Activated B cell treated with CpG ODN at 0.5 μM for 24 hours (primary cell): ENCODE measurements at places on chromosomes 7 and 10.

GRCh38 chr7:37128327-37129034 is 320.2 kb downstream of the ELMO1 start:
- DNase-seq, result no peak

DNA sequence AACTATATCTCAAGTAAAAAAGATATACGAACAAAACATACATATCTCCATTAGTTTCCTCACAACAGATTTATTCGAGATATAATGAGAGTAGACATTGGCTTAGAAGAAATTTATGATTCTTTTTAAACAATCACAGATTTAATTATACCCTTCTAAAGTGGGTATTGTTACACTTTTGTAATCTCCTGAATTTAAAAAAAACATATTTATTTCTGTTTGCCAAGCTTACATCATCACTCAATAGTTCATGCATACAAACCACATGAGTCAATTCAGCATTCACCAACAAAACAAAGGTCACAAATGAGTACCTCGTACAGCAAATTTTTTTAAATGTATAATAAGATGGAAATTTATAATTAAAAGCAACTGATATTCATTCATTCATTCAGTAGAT is 17.6 kb downstream of the LRRN3 start:
- DNase-seq, result no peak

- peak; percentile 32 for DNase-seq
Observed at GRCh38 chr7:44633254-44634186, 27.1 kb downstream of the OGDH start.

DNA sequence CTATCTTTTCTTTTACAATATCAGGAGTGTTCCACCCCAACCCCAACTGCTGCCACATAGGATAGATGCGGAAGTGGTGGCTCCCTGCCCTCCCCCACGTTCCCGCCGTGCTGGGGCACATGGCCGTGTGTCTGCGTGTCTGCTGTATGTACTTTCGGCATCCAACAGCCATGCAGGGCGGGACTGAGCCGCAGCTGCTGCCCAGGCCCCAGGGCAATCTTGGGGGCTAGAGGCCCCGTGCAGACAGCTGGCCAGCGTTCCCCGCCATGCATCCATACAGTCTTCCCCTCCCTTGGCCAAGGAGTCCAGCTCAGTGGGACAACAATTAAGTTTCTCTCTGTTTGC is 162.7 kb downstream of the DGKB start:
- no peak for DNase-seq

DNA sequence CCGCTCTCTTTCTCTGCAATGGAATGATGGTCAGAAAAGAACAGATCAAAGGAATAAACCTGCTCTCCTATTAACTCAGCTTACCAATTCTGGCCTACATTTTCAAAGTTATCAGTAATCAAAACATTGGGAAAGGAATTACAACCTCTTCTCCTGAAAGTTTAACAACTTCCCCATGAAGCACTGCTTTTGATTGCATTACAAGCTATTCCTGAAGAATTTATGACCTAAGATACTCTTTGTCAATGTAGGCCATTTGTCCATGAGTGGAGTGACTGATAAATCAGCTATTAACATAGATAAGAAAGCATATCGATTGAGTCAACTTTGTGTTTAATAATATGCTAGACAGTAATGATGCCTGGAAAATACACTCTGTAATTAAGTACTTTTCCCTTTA is 271.7 kb upstream of the C7orf33 start:
- no peak for DNase-seq

- no peak for DNase-seq
Observed at GRCh38 chr7:75924889-75925288, 9.9 kb downstream of the POR start.

- no peak for DNase-seq
Observed at GRCh38 chr7:93205046-93205445, 21.2 kb downstream of the HEPACAM2 start.

GRCh38 chr7:78218876-78219275 is 420.3 kb downstream of the PHTF2 start:
- DNase-seq, result no peak

DNA sequence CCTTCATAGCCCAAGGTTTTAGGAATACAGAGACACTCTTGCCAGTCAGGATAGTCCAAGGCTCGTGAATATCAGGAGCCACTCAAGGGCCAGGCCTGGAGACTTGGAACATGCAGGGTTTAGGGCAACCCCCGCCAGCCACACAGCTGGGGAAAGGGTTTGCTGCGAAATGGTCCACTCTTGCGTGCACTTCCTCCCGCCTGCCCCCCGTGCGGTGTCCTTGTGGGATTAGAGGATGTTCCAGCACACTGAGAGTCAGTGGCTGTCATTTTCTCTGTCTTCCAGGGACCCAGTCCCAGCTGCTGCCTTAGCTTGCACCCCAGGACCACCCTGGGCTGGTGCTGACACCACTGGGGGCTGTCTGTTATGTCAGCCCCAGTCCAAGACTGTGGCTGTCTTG is 38.5 kb downstream of the POR start:
- no peak for DNase-seq

DNA sequence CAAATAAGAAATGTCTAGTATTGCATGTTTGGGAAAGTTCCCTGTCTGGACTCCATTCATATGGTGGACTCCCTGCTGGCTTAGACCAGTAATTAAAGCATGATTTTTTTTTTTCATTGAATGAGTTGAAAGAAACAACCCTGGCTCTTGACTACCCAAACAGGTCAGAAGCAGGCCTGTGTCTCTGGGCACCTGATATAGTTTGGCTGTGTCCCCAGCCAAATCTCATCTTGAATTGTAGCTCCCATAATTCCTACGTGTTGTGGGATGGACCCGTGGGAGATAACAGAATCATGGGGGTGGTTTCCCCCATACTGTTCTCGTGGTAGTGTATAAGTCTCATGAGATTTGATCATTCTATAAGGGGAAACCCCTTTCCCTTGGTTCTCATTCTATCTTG is 206.2 kb downstream of the TMEM178B start:
- DNase-seq, result no peak

GRCh38 chr10:112986544-112987190 is 36.6 kb downstream of the TCF7L2 start:
- no peak for DNase-seq

DNA sequence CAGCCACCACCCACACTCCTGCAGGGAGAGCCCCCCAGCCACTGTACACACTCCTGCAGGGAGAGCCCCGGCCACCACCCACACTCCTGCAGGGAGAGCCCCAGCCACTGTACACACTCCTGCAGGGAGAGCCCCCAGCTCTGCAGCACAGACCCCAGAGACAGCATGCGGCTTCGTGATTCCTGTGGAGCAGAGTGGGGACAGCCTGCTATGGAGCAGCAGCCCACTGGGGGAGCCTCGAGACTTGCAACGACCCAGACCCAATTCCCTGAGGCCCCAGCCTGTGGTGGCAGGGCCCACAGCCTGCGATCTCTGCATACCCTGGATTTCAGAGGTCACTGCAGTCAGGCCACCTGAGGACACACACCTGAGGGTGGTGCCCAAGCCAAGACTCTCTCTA is 523.1 kb downstream of the DNAJB6 start:
- DNase-seq, result no peak

GRCh38 chr7:158956805-158957509 is 100.6 kb downstream of the DYNC2I1 start:
- no peak for DNase-seq

DNA sequence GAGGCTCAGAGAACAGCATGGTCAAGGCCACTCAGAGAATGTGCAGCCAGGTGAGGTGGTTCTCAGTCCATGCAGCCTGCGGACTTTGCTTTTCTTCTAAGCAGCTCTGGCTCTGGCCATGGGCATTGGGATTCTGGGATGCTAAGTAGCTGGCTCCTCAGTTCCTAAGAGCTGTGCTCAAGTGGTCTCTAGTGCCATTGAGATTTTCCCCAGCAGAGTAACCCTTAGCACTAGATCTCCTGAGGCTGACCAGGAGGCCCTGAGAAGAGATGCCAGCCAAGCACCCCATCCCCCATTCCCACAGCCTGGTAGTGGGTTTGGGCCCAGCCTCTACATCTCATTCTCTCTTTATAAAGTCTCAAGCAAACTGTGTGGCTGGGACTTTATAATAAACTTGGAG is 77.1 kb downstream of the KCNMA1 start:
- no peak for DNase-seq

DNA sequence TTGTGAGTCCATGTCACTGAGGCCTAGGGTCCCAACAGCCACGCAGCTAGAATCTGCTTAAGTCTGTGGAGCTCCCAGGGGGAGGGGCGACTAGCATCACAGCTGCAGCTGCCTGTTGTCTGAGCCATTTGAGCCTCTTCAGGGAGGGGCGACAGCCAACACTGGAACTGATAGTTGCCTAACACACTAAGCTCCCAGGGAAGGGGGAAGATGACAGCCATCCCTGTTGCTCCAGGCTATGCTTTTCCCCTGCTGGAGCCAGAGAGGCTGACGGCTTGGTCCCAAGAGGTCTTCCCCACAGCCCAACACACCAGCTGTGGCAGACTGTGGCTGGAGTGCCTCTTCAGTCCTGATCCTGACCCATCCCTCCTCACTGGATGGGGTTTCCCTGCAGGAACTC is 817.5 kb downstream of the NXPH1 start:
- DNase-seq, result no peak

DNA sequence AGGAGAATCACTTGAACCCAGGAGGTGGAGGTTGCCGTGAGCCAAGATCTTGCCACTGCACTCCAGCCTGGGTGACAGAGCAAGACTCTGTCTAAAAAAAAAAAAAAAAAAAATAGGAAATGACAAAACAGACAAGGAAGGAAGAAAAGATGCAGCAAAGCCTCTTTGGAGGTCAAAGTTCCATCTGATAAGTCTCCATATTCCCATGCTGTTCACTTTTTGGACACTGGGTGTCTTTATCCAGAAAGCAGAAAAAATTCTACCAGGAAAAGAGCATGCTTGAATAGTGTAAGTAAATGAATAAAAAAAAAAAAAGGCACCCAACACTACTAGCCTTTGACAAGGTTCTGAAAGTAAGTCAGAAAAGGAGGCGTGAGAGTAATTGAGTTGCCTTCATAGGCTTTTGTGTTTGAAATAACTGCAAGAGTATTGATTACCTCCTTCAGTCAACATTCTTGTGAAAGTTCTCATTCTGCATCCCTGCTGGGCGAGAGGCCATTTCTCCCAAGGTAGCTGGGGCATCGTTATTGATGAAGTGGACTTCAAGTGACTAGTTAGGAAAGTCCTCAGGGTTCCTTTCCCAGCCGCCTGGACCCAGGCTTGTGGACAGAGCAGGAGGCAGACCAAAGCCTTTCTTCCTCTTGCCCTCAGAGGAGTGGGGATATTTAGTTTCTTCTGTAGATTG is 133.3 kb upstream of the KIF5B start:
- DNase-seq, result no peak

DNA sequence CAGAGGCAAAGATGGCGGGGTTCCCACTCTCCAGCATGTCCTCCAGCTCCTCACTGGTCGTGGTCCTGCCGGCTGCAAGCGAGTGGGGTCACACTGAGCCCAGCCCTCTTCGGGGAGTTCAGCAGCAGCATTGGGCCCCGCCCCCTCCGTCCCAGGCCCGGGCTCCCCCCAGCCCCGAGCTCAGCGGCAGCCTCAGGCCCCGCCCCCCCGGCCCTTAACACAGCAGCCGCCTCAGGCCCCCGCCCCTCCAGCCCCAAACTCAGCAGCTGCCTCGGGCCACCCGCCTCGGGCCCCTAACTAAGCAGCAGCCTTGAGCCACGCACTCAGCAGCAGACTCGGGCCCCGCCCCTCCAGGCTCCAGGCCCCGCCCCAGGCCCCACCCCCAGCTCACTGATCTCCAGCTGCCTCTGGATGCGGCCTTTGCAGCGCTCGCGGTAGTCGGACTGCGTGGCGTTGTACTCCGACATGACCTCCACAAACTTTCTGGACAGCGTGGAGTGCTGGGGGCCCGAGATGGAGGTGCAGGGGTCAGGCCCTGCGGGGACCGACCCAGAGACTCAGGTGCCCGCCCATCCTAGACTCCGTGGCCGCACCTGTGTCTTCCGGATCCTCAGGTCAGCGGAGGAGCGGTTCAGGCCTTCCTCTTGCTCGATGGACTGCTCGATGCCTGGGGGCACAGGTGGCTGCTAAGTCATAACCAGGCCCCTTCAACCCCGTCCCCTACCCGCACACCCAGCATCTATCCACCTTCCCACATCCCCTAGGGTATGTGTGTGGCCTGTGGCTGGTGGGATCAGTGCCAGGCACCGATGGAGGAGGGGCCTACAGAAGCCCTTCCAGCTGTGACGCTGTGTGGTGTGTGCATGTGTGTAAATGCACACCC is 15.5 kb downstream of the STX1A start:
- no peak for DNase-seq

GRCh38 chr10:94000638-94001415 is 7.1 kb downstream of the PLCE1 start:
- no peak for DNase-seq

DNA sequence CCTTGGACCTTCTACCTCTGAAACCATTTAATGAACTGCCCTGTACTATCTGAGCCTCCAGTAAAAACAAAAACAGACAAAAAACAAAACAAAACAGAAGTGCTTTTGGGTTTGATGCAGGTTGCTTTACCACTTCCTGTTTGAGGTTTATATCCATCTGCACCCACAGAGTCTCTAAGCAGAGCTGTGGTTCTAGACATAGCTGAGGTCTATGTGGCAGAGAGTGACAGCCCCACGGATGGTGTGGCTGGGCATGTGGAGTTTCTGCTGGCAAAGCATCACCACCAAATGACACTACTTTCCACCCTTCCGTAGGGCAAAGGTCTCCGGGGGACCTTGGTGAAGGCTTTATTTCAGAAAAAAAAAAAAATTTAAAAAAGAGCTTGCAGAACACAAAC is 754.2 kb downstream of the GRID1 start:
- DNase-seq, result no peak

DNA sequence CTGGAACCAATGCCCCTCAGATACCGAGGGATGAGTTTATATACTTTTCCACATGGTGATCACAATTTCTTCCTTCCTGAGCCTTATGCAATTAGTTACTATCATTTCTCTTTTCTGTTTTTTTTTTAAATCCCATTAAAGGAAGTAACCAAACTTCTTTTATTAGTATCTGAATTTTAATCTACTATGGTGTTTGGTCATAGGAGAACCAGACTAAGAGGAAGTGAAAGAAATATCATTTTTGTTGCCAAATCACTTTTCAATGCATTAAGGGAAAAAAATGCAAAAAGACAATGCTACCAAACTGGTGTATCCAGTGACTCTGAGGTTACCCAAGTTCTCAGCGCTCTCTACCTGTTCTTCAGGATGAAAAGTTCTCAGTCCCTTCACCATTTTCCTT is 167.7 kb downstream of the NXPH1 start:
- no peak for DNase-seq

DNA sequence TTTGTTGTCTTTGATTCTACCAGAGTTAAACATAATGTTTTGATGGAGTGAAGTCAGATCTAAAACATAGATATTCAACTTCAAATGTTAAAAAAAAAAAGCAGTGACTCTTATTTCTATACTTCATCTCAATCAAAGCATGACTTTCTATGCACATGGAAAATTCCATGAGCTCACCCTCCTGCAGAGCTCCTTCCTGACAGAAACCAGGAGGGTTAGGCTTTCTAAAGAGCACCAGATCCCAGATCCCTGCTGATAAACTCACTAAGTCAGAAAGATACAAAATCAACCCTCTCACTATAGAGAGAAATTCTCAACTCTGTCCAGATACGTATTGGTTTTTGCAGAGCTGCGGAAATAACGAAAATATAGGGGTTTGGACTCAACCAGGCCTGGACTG is 122.6 kb downstream of the FAM107B start:
- DNase-seq, result no peak

GRCh38 chr7:120877701-120878100 is 19.8 kb upstream of the TSPAN12 start:
- no peak for DNase-seq

- no peak for DNase-seq
Observed at GRCh38 chr7:76091506-76091905, 43.6 kb downstream of the MDH2 start.
